ENCODE measurements at places on chromosomes 4 and X.

- no peak for DNase-seq
Measured at GRCh38 chr4:123505095-123506010, 108.8 kb downstream of the SPRY1 start.

GRCh38 chrX:125522752-125523151 lies 203.1 kb downstream of the TEX13C start:
- no peak for DNase-seq

GRCh38 chr4:106273831-106274230 lies 42.2 kb downstream of the TBCK start:
- no peak for DNase-seq

- DNase-seq, result no peak
Measured at GRCh38 chr4:83268491-83268890, 16.1 kb downstream of the COQ2 start.

DNA sequence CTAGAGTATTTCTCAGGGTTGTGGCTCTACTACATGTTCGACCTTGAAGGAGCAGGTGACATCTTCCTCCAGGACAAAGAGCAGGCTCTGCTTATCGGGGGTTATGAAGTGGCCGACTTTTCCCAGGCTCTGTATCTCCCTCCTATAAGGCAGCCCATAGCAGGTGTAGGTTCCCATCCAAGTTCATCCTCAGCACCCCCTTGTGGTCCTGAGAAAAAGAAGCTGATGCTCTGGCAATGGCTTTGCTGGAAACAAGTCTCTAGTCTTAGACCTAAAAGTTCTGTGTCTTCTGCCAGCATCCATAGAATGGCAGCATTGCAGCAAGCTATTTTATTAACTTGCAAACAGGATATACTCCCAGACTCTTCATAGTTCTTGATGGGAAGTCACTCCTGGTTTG lies 836.6 kb upstream of the PRKX start:
- DNase-seq, result no peak

All from stimulated activated CD4-positive, alpha-beta T cell treated with anti-CD3 and anti-CD28 coated beads, Interleukin-1b, Interleukin-23, amount 100 ng/mL, for 48 hours (primary cell).